ENCODE measurements at places on chromosomes 4 and X. TPM values are rescaled to one million over a fixed set of nuclear protein-coding genes. Genes with fewer than 3 reads are reported as not detected.

DNA sequence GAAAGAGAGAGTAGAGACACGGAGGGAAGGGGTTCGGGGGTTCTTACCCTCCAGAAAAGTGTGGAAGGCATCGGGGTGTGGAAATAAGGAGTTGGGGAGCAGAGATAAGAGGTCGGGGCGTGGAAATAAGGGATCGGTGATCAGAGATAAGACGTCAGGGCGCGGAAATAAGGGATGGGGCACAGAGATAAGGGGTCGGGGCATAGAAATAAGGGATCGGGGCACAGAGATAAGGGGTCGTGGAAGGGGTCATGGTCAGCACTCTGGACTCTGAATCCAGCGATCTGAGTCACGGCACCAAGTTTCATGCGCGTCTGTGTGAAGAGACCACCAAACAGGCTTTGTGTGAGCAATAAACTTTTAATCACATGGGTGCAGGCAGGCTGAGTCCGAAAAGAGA, 119.1 kb downstream of the PCDH10 start:
- no peak for DNase-seq

Gene XK
- total RNA-seq: 1.7 TPM

DNA sequence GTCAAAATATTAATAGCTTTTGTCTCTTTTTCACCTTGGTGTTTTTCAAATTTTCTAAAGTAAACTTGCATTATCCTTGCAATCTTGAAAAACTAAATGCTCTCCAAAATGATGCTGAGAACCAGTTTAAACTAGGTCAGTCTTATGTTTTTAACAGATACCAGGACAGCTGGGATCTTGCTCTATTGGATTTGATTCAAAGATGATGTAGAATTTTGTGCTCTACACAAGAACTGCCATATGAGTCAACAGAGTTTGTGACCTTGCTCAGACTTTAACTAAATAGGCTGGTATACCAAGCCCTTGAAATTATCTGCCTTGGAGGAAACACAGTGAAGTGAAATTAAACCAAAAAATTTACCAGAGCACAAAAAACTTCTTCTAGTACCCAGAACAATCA, 991.1 kb downstream of the STPG2 start:
- DNase-seq: no peak

Gene PARM1
- total RNA-seq: 94.5 TPM

DNA sequence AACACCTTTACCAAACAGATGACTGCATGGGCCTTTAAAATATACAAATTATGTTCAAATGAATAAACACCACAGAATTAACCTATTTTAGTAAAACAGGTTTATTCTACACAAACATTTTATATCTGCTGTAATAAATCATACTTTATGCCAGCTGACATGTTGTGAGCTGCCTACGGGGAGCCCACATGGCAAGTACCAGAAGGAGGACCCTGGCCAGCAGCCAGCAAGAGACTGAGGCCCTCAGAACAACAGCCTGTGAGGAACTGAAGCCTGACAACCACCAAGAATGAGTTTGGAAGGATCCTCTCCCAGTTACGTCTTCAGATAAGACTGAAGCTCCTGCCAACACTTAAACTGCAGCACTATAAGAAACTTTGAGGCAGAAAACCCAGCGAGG, 377.0 kb downstream of the PDGFC start:
- no peak for DNase-seq

- no peak for DNase-seq
These were observed 77.3 kb downstream of the FAM184B start for GRCh38 chr4:17704020-17704650.

GRCh38 chr4:25123236-25123635, 37.0 kb downstream of the SEPSECS start:
- no peak for DNase-seq

Gene RNF150
- 23.6 TPM for total RNA-seq

Gene FMR1NB
- total RNA-seq: not detected

DNA sequence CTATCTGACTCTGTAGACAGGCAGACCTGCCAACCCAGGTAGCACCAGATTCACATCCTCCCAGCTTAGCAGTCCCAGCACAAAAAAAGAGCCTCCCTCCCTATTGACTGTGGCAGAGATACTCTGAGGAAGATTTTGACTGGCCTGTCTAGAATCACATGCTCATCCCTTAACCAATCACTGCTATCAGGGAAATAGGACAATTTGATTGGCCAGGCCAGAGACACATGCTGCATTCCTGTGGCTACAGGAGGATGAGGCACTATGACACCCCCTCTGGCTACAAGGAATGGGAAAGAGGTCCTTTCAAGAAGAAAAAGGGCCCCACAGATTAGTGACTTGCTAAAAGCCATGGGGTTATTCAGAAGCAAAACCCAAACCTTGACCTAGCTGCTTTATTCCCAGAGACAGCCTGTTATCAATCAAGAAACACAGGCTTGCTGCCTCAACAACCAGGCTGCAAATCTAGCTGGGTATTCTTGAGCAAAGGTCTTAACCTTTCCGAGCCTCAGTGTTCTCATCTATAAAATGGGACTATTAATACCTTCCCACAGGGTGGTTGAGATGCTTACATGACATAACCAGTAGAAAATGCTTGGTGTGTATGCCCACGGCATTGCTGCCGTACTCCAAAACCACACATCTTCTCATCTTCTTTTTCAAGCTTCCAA, 147.6 kb downstream of the BCOR start:
- DNase-seq: peak; percentile 7

DNA sequence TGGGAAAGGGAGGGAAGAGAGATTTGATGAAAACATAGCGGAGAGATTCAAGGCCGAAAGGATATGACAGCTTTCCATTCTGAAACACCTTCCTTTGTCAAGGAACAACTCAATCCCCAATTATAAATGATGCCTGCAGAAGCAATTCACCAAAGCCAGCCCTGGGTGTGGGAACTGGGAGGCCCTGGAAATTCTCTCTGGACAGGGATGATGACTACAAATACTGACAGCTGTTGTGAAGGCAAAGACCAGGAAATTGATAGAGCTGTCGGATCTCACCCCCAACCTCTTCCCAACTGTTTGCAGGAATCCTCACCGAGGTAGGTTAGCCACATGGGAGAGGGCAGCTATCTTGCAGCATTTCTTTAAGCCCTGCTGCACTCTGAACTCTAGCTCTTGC, 54.3 kb downstream of the CCDC149 start:
- DNase-seq: no peak

Gene NAP1L2
- total RNA-seq: 3.0 TPM

Gene TCEAL7
- 7.5 TPM for total RNA-seq

DNA sequence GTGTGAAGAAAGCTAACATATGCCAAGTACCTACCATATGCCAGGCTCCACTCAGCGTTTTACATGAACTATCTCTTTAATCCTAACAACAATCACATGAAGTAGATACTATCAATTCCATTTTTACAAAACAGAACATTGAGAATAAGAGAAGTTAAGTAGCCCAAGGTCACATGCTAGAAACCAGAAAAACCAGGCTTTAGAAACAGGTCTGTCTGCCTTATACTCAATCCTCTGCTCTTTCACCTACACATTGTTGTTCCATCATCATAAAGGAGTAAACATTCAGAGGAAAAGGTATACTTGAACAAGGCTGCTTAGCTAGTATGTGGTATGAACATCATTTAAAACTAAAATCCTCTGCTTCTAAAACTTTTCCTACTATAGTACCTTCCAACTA, 42.1 kb downstream of the WDFY3 start:
- DNase-seq: no peak

Gene SOWAHB
- total RNA-seq: 0.19 TPM
